ENCODE measurements at places on chromosomes 2 and 18. TPM values are rescaled to one million over a fixed set of nuclear protein-coding genes. Genes with fewer than 3 reads are reported as not detected.

GRCh38 chr2:128427413-128427755 lies 108.7 kb upstream of the HS6ST1 start:
- DNase-seq: no peak

The GALM gene
- total RNA-seq: 2.8 TPM

GRCh38 chr18:80250740-80251364 lies 3.5 kb upstream of the PARD6G start:
- no peak for DNase-seq

DNA sequence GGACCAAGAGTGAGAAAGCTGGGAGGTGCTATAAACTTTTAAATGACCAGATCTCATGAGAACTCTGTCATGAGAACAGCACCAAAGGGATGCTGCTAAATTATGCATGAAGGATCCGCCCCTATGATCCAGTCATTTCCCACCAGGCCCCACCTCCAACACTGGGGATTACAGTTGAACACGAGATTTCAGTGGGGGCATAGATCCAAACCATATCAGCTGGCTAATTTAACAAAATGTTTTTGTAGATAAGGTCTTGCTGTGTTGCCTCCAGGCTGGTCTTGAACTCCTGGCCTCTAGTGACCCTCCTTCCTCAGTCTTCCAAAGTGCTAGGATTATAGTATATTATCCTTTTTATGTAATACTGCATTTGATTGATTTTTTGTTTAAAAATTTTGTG lies 56.0 kb downstream of the NBEAL1 start:
- no peak for DNase-seq

The CDH20 gene
- not detected for total RNA-seq

The GATA6 gene
- 1.8 TPM for total RNA-seq

- no peak for DNase-seq
These were observed 954.3 kb upstream of the ACVR2A start for GRCh38 chr2:146890491-146890890.

DNA sequence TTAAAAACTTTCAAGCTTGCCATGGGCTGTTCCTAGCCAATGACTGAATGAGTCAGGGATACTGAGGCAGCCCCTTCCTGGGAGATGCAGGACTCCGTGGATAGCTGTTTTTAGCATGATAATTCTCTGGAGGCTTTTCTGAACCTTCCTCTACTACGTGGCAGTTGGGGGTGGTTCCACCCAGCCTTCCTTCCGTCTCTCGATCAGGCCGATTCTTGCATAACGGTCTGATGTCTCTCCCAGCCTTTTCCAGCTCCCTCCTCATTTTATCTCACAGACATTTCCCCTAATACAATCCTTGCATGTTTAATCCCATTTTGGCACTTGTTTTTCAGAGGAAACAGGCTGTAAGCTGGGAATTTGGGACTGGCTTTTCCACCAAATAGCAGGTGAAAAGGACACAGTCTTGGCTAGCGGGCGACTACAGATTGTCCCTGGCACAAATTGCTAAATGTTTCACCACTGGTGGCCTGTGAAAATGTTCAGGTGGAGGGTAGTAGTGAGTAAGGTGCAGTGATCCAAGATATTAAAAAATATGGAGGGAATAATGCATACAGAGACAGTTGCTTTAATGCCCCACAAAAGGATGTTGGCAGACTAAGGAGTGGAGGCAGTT lies 21.0 kb upstream of the CTLA4 start:
- DNase-seq: no peak
